Effector memory CD4-positive, alpha-beta T cell (primary cell): ENCODE measurements at places on chromosomes 1 and 21.

DNA sequence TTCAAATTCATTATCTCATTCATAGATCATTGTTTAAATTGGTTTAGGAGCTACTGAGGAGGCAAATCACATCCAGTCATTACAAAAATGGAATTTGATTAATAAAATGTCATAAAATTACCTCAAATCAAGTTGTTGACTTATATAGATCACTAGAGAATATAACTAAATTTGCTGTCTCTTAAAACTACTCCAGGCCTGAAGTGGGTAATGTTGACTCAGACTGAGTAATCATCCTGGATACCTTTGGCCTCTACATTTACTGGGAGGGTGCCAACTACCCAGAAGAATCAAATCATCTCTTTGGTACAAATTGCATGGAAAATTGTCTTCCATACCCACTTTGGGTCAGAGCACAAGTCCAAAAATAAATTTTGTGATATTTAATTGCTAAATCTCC lies 191.2 kb upstream of the GREM2 start:
- DNase-seq = no peak

- no peak for DNase-seq
Observed at GRCh38 chr1:172753964-172754363, 95.1 kb downstream of the FASLG start.

DNA sequence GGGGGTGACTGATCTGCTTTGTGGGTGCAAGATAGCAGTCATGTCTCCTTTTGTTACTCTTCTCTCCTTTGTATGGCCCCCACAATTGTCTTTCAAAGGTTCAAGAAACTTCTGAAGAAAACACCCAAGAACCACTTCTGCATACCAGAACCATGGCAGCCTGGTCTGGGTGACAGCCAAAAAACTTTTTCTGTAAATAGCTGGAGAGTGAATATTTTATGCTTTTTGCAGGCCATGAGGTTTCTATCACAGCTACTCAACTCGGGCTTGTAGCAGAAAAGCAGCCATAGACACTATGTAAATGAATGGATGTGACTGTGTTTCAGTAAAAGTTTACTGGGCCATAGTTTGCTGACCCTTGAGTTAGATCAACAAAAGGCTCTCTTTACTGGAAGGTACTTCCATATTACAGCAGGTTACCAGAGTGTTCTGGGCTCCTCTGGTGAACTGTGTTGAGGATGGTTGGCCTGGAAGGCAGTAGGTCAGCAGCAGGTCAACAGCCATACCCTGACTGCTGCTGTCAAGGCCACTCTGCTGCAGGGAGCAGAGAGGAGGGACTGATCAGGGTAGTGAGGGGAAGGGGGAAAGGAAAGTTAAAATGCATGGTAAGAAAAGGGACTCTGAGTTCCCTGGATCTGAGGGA lies 116.4 kb downstream of the GDAP2 start:
- DNase-seq = no peak

GRCh38 chr1:84913555-84913892 lies 20.5 kb upstream of the LPAR3 start:
- DNase-seq = no peak

- DNase-seq = no peak
Observed at GRCh38 chr1:25516686-25517085, 26.7 kb upstream of the LDLRAP1 start.

- DNase-seq = no peak
Observed at GRCh38 chr21:29211205-29211604, 80.8 kb downstream of the MAP3K7CL start.

GRCh38 chr21:43304621-43305335 lies 122.2 kb downstream of the SIK1 start:
- no peak for DNase-seq

GRCh38 chr1:117689997-117690625 lies 84.3 kb downstream of the TENT5C start:
- DNase-seq = no peak

GRCh38 chr1:202811296-202812175 lies 782 bp downstream of the PCAT6 start:
- DNase-seq = no peak
